Suppressor macrophage (primary cell): ENCODE measurements at places on chromosomes 3 and 15.

GRCh38 chr15:43189296-43189695, 4.1 kb downstream of the CCNDBP1 start:
- no peak for DNase-seq

DNA sequence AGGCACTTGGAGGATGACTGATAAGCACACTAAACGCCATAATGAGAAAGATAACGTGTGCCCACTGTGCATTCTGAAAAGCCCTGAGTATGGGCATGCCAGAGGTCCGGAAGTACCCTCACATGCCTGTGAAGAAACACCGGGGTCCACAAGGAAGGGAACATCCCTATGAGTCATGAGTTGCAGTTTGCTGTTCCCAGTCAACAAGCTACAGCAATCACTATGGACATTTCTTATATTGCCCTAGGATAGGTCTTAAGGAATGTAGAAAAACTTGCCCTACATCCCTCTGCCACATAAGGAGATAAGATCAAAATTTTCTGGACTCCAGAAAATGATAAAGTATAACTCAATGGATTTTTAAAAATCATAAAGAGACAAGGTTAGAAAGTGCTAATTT, 9.9 kb downstream of the MB21D2 start:
- no peak for DNase-seq

GRCh38 chr15:64480891-64481290, 20.5 kb downstream of the ZNF609 start:
- DNase-seq: no peak

- no peak for DNase-seq
These were observed 163.1 kb downstream of the RPLP1 start for GRCh38 chr15:69615736-69616135.

GRCh38 chr3:126160243-126161210, 19.9 kb downstream of the ALDH1L1 start:
- DNase-seq: no peak
